ENCODE measurements at places on chromosomes 5 and 9. TPM values are rescaled to one million over a fixed set of nuclear protein-coding genes. Genes with fewer than 3 reads are reported as not detected.

DNA sequence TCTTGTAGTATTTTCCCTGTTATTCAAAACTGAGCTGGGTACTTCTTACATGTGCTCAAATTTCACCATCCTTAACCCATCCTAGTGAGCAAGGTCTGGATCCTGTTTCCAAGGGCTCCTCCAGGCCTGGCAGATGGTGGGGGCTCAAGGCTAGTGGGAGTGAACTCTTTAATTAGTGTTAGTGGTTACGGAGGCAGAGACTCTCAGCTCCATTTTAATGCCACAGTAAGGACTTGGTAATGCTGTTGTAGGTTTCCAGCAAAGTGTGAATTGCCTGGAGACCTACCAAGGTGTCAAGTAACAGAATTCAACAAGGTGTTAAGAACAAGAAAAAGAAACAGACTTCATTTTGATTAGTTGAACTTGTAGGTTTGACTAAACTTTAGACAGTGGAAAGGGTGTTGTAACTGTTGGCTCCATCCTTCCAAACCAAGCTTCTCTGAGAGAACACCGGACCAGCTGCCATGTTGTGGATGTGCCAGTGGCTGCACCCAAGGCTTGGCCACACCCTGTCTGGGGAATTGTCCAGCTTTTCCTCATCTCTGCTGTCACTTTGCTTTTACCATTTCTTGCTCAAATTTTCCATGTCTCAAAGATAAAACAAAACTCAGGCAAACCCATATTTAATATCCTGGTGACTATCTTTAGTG, 98.7 kb downstream of the ADCY2 start:
- no peak overlapping the region for H3K4me3 ChIP-seq
- no peaks in the 10 kb centered on the region for H3K27me3 ChIP-seq
- H3K4me1 ChIP-seq = no peaks in the 10 kb centered on the region
- no peak overlapping the region for H3K27ac ChIP-seq
- no peak for DNase-seq

MAMDC2 gene
- 24.9 TPM for total RNA-seq

DNA sequence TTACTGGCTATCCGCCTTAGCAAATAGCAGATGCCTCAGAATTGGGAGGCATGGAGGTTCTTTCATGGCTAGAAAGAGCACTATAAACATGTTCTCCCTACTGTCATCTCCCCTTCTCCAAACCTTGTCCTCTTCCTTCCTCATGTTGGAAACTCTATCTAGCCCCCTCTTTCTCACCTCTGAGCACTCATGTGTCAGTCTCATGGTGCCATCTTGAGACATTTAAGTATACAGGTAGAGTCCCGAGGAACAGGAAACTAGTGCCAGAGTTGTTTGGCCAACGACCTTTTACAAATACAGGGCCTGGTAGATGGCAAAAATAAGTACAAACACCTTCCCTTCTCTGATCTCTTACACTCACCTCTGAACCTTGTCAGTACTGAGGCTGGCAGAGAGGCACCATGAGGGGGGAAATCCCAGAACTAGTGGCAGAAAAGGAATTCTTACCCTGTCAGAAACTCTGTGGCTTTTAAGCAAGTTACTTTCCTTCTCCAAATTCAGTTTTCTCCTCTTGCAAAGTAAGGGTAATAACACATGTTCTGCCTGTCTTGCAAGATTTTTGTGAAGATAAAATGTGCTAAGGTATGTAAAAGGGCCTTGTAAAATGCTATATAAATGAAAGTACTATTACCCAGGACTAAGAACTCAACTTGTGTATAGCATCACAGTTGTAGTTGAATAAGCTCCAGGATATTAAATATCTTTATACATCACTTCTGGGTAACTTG, 94.1 kb upstream of the SNX2 start:
- DNase-seq = no peak
- H3K27me3 ChIP-seq = no peaks in the 10 kb centered on the region
- H3K4me3 ChIP-seq = no peak overlapping the region

DNA sequence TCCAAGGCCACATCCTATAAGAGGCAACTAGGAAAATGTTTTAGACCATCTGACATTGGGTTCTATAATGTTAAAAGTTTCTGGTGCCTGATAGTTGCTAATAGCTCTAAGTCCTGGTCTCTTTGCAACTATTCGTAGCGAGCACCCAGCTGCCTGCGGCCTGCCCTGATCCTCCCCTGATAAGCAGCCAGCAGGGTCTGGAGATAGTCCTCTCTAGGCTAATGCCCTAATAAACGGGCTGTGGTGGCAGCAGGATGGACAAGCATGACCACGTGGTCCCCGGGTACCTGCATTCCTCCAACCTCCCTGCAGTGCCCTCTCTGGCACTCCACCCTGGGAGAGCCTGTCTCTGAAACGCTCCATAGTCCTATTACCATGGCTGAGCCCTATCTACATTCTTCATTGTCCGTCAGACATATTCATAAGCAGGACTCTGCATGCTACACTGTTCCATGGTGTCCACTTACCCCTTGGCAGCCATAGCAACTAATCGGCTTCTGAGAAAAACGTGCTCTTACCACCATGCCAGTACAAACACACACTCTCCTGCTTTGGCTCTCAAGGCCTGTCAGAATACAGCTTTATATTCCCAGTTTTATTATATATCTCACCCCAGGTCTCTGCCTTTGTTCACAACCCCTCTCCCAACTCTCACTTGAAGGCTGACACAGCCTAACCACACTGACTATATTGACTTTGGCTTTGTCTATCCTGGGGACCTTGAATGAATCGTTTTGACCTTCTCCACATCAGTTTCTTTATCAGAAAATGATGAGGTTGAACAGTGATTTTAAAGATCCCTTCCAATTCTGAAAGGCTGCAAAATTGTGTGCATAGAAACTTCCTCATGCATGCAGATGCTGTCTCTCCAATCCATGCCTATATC, 49.9 kb upstream of the DAPK1 start:
- no peaks in the 10 kb centered on the region for H3K36me3 ChIP-seq
- H3K4me1 ChIP-seq = no peaks in the 10 kb centered on the region
- no peak overlapping the region for H3K4me3 ChIP-seq
- no peak overlapping the region for H3K27ac ChIP-seq
- H3K27me3 ChIP-seq = no peaks in the 10 kb centered on the region

DNA sequence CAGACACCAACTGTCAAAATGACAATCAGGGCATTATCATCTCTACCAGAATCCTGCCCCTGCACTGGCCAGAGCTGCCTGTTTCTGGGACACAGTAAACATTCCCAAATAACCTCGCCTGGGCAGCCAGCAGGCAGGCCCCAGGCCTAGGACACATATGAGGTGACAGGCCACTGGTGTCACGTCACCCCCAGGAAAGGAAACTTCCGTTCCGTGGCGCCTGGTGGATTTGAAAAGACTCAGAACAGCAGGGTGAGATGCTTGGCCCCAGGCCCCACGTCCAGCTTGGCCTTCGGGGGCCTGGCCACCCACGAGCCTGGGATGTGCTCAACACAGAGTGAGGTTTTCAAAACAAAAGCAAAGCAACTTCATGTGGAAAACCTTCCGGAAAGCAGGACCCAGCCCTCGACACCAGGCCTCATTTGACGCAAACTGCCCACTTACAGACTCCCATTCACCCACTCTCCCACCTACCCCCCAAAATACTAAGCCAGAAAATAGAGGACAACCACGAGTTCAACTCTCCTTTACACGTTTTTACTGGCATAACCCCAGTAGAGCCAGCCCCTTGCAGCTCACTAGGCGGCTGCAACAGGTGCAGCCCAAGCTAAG, 1.2 kb downstream of the SEMA4D start:
- H3K27me3 ChIP-seq = no peaks in the 10 kb centered on the region
- peak; percentile 31 for DNase-seq
- H3K4me1 ChIP-seq = peaks cover 16% of the 10 kb centered on the region
- H3K27ac ChIP-seq = peak overlapping the region; percentile 91

DNA sequence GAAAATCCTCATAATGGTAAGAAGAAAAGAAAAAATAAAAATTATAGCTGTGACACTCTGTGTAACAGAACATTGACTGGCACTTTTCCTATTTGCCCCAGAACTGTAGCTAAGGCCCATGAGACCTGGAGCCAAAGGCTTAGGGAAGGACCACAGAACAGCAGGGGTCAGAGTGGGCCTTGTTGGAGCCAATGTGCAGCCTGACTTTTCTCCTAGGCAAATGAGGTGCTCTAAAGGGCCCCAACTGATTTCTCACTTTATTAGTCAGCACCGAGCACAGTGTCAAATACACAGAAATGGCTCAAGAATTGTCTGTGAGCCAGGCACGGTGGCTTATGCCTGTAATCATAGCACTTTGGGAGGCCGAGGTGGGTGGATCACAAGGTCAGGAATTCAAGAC, 4.0 kb upstream of the MEGF9 start:
- H3K27ac ChIP-seq = no peak overlapping the region
- no peaks in the 10 kb centered on the region for H3K36me3 ChIP-seq
- no peaks in the 10 kb centered on the region for H3K27me3 ChIP-seq

DNA sequence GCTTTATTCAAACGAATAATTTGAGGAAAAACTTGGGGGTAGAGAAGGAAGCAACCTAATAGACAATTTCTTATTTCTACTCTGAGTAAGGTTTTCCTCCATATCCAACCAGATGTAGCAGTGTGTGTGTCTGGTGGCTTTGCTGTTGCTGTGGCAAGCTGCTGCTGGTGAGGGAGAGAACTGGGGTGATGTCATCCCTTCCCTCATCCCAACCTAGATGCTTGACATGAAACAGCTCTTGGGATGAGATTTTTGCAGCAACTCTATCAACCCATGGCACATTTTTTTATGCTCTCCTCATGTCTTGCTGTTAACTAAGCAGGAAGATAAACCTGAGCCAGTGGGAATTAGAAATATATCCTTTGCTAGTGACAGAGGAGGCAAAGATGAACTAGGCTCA, 135.8 kb downstream of the PCSK1 start:
- H3K36me3 ChIP-seq = no peaks in the 10 kb centered on the region
- H3K27me3 ChIP-seq = no peaks in the 10 kb centered on the region
- no peak overlapping the region for H3K4me3 ChIP-seq
- DNase-seq = no peak

GRCh38 chr5:76692651-76693050, 23.3 kb upstream of the F2R start:
- no peak for DNase-seq
- no peaks in the 10 kb centered on the region for H3K27me3 ChIP-seq
- H3K27ac ChIP-seq = no peak overlapping the region
- H3K4me3 ChIP-seq = no peak overlapping the region
- H3K36me3 ChIP-seq = peaks cover 12% of the 10 kb centered on the region

- no peaks in the 10 kb centered on the region for H3K36me3 ChIP-seq
- H3K27ac ChIP-seq = no peak overlapping the region
- H3K4me1 ChIP-seq = no peaks in the 10 kb centered on the region
- H3K27me3 ChIP-seq = no peaks in the 10 kb centered on the region
- DNase-seq = no peak
Measured at GRCh38 chr5:111790295-111790694, 33.3 kb upstream of the NREP start.

DNA sequence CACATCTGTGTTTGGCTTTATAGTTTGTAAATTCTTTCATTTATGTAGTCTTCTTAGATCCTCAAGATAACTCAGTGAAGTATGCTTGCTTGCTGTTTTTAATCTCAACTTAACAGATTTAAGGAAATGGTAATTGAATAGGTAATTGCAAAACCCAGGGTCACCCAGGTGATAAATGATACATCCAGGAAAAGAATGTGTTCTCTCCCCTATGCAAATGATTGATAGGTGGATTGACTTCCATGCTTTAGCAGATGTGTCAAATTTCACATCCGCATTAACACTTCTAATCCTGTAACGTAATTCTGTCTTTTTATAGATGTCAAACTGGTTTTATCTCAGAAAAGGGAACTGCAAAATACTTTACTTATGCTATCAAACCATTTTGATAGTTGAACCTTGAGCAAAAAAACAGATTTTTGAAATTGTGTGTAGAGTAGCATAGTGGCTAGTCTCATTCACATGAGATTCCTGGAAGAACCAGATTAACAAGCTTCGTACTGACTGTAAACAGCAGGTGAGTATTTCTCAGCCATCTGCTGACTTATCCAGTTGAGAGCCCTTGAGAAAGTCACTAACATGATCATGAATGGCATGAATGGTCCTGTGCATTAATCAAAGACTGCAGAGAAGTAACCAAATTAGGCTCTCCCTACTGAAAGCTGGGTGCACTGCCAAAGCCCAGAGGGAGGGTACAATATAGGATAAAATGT, 86.7 kb upstream of the PAM start:
- DNase-seq = no peak
- H3K36me3 ChIP-seq = no peaks in the 10 kb centered on the region
- H3K4me3 ChIP-seq = no peak overlapping the region
- H3K27me3 ChIP-seq = no peaks in the 10 kb centered on the region

PCDHGA4 gene
- 5.1 TPM for total RNA-seq

PRRT1B gene
- not detected for total RNA-seq

PCDHGA11 gene
- 9.2 TPM for total RNA-seq

- no peaks in the 10 kb centered on the region for H3K36me3 ChIP-seq
- H3K27ac ChIP-seq = no peak overlapping the region
- no peak overlapping the region for H3K4me3 ChIP-seq
- no peak for DNase-seq
- H3K27me3 ChIP-seq = no peaks in the 10 kb centered on the region
Measured at GRCh38 chr5:149072791-149073190, 9.9 kb upstream of the SH3TC2 start.

COL5A1 gene
- 51.9 TPM for total RNA-seq

DNA sequence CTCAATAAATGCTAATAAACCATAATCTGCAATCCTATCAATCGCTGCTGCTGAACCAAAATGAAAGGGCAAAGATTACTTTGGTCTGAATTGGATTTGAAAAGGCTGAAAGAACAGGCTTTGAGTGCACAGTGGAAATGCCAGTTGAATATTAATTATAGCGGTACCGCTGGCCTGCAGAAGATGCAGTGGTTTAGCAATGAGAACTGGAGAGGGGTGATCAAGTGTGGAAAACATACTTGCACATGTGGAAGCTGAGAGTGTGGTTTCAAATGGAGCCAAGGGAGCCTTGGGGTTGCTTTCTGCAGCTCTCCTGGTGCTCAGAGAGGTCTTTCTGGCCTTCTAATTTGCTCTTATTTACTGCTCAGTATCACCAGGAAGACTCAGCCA, 133.9 kb downstream of the PTTG1 start:
- no peak overlapping the region for H3K4me3 ChIP-seq
- H3K36me3 ChIP-seq = no peaks in the 10 kb centered on the region
- no peaks in the 10 kb centered on the region for H3K4me1 ChIP-seq
- H3K27me3 ChIP-seq = no peaks in the 10 kb centered on the region

- H3K4me3 ChIP-seq = no peak overlapping the region
- no peaks in the 10 kb centered on the region for H3K4me1 ChIP-seq
- no peaks in the 10 kb centered on the region for H3K36me3 ChIP-seq
Measured at GRCh38 chr5:65268525-65268924, 213.2 kb downstream of the ADAMTS6 start.

DNA sequence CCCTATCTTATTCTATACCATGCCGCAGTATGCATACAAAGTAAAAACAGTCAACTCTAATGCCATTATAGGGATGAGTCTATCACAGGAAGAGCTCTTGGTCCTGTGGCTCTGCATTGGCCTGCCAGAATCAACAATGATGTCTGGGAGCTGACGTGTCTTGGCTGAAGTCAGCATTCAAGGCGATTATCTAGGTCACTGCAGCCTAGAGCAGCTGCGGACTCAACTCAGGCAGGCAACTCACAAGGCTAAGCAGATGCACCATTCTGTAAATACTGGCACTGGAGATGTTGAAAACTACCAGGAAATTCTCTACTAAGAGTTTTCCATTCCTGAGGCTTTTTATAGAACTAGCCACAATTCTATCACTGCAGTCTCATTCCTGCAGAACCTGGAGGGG, 13.3 kb downstream of the SPATA9 start:
- no peaks in the 10 kb centered on the region for H3K27me3 ChIP-seq
- H3K36me3 ChIP-seq = no peaks in the 10 kb centered on the region
- H3K4me1 ChIP-seq = peaks cover 22% of the 10 kb centered on the region
- DNase-seq = peak; percentile 55
- H3K27ac ChIP-seq = peak overlapping the region; percentile 7

GRCh38 chr5:151739395-151739794, 19.0 kb downstream of the ATOX1 start:
- H3K27ac ChIP-seq = peak overlapping the region; percentile 79
- H3K4me3 ChIP-seq = no peak overlapping the region
- H3K4me1 ChIP-seq = peaks cover 16% of the 10 kb centered on the region
- DNase-seq = no peak
- H3K36me3 ChIP-seq = peaks cover 9% of the 10 kb centered on the region
